ENCODE measurements at places on chromosomes 12 and 14.

- DNase-seq = no peak
Observed at GRCh38 chr12:6772331-6772695, at the start of gene LAG3. Gene LAG3, plus strand, starts transcription at chr12:6772520. Its CDS starts 333 bp downstream, at chr12:6772853.

DNA sequence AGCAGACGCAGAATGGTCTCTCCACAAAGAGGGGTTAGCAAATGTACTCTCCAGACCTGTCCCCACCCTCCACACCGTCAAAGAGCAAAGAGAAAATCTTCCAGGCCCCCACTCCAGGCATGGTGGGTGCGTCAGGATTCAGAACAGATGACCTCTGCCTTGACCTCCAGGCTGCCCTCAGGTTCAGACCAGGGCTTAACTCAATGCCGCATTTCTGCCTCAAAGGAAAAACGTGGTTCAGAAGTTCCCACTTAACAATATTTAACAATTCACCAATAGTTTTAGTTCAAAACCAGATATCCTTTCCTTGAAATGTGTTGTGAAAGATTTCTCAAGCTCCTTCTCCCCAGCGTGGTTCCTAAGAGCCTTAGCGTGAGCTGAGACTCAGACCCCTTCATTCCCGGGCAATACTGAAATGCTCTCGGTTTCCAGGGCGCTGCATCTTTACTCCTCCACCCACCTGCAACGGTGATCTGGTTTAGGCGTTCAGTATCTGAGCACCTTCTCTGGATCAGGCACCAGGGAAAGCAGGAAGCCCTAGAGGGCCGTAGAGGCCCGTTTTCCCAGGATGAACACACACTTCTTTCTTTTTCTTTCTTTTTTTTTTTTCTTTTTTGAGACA is 22.9 kb downstream of the HSP90AA1 start:
- no peak for DNase-seq

GRCh38 chr12:13980538-13981295 is 685 bp downstream of the GRIN2B start:
- DNase-seq = no peak

GRCh38 chr14:99667821-99668220 is 16.3 kb upstream of the CYP46A1 start:
- no peak for DNase-seq

DNA sequence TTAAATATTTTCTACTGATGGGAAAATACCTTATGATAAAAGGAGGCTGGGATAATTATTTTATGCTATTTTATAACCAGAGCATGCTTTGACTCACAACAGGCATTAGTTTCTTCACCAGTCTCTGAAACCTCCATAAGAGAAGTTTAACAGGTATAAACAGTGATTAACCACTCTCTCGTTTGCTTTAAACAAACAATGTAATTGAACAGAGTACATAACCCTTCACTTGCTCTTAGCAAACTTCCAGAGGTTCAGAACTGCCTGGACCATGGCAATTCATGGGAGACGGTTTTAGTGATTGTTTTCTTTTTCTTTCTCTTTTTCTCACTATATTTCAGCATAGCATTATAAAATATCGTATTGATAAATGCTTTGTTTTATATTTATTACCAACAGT is 35.3 kb downstream of the CFAP251 start:
- no peak for DNase-seq

GRCh38 chr14:95998656-95999055 is 40.5 kb upstream of the C14orf132 start:
- DNase-seq = no peak

DNA sequence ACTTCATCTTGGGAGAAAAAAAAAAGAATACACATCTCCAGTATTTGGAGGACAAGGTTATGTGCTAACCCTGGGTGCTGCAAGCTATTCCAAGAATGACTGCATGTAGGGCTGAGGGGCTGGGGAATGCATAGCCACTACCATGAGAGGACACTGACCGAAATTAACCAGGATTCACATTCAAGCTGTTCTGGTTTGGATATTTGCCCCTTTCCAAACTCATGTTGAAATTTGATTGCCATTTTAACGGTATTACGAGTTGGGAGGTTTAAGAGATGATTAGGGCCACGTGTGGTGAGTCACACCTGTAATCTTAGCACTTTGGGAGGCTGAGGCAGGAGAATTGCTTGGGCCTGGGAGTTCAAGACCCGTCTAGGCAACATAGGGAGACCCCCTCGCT is 18.5 kb upstream of the MARK3 start:
- DNase-seq = no peak

- DNase-seq = no peak
Observed at GRCh38 chr12:12443431-12443878, 86.6 kb downstream of the BORCS5 start.

GRCh38 chr12:32201976-32202375 is 95.3 kb downstream of the BICD1 start:
- no peak for DNase-seq

DNA sequence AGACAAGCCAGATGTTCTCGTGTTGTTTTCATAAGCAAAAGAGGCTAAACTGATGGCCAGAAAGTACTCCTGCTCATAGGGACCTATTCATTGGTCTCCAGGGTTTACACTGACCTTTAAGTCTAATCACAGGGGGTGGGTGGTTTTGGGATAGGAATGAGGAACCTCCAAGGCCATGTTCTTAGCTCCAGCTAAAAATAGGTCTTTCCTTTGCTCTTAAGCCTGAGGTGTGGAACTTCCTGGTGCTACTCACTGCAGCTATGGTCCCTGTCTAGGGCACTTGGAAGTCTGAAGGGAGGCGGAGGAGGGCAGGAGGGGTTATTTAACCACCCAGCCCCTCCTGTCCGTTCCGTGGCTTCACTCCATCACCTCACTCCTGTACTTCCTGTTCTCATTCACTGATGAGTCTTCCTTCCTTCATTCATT is 18.6 kb downstream of the GPRC5A start:
- DNase-seq = peak; percentile 40

All from suppressor macrophage treated with lipopolysaccharide for 1 hour (primary cell).